ENCODE measurements at places on chromosomes 16 and 17.

DNA sequence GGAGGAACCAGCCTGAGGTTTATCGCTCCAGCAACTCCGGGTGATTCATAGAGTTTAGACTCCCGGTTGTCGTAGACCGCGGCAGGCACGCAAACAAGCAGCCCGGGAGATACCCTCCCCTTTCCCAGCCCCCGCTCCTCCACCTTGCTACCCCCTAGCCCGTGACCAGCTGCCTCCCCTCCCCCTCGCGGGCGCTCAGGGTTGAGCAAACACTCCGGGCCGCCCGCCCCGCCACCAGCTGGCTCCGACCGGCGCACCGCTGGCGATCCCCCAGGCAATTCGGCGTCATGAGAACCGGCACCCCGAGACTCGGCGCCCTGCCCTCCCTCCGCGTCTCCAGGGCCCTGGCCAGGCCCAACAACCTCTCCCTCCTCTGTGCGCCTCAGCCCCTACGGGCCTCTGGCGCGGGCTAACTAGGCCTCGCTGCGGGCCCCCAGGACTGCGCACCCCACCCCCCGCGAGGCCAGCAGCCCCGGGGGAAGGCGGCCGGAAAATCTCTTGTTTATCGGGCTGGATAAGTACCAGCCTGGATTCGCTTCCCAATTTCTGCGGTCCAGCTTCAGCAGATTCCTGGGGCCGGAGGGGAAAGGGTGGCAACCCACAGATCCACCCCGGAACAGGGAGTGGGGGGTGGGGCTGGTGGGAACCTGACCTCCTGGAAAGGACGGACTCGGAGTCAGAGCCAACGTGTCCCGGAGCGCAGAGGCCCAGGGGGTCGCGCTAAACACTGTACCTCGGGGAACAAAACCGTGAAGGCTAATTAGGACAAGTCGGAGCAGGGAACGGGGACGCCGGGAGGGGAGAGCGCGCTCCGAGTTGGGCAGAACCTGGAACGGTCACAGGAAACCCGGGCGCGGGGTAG lies 951 bp upstream of the GPRC5C start:
- DNase-seq = no peak

DNA sequence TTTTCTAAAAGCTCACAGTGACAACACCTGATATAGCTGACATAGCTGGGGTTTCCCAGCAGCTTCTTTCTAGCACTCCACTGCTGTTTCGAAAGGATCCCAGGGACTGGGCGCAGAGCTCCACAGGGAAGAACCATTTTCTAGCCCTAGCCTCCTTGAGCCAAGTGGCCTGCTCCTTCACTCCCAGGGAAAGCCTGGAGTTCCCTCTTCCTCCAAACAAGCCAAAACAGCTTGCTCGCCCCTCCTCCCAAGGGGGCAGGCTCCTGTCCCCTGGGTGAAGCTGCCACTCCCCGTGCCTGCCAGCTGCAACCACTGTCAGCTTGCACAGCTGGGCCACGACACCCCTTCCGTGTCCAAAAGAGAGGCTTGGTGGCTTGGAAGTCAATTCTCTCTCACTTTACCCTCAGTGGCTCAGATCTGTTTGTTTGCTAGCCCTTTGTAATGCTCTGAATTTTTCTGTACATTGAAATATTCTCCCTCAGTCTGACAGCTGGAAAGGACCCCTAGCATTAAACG lies 59.8 kb downstream of the CYTH1 start:
- DNase-seq = no peak

DNA sequence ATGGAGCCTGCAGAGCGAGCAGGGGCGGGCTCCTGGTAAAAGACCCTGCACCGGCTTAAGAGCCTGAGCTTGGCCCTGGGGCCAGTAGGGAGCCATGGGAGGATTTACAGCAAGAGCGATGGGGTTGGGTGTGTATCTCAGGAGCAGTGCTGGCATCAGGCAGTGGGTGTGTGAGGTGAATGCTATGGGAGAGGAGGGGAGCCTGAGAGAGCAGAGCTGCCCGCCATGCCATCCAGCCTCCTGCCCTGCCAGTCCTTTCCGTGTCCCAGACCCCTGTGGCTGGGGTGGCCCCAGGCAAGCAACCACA lies 23.3 kb downstream of the FAM83G start:
- no peak for DNase-seq

DNA sequence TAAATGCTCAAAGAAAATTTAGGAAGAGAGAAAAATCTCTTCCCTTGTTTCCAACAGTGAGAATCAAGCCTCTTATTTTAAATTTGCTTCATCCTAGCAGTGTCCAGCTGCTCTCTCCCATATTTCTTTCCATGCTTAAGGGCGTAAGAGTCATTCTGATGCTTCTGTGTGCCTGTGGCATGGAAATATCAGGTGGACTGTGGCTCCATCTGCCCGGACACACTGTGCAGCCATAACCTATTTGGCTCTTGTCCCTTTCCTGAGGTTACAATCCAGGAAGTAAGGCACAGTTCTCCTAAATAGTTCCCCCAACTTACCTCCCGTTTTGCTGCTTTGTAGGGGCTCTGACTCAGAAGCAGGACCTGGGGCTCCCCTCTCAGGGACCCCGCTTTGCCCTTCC lies 6.3 kb upstream of the KRT222 start:
- no peak for DNase-seq

GRCh38 chr16:75534560-75535205 lies 1.2 kb downstream of the CHST5 start:
- no peak for DNase-seq

DNA sequence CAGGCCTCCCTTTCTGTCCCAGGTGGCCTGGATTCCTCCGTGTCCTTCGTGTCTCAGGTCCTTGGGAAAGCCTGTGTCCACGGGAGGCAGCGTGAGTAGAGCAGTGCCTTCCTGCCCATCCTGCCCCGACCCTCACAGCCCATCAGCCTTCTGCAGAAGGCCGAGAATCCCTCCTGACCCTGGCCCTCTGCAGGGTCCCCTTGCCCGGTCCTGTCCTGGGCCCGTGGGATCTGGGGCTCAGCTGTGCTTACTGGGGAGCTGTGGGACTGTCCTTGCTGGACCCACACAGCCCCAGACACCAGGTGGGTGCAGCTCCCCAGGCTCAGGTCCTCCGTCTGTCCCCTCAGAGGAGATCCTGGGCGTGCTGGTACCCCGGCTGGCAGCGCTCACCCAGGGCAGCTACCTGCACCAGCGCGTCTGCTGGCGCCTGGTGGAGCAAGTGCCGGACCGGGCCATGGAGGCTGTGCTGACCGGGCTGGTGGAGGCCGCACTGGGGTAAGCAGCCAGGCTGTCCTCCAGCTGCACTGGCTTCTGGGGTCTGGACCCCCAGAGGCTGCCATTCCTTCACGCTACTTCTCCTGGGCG lies 3.9 kb downstream of the TELO2 start:
- no peak for DNase-seq

Measured in stimulated activated CD8-positive, alpha-beta memory T cell treated with anti-CD3 and anti-CD28 coated beads, Interleukin-15, amount 100 ng/mL, for 1 hour (primary cell).